ENCODE measurements at places on chromosomes 5 and 9.
A peak's percentile ranks its signal among the peaks of the same experiment; 100 is the strongest.

DNA sequence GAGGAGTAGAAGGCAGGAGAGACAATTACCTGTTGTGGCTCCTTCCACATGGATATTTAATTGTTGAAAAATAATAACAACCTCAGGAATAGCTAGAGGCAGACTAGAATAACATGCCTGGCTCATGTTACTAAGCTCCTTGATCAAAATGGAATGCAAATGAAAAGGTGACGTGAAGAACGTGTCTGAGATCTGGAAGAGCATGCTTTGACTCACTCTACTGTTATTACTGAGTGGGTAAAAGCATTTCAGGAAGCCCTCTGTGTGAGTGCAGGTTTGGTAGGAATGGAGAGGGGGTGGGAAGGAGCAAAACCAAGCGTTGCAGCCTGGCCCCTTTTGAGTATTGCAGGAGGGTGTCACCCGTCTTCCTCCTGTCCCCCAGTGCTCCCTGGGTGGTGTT is 84.8 kb downstream of the EQTN start:
- DNase-seq = no peak

DNA sequence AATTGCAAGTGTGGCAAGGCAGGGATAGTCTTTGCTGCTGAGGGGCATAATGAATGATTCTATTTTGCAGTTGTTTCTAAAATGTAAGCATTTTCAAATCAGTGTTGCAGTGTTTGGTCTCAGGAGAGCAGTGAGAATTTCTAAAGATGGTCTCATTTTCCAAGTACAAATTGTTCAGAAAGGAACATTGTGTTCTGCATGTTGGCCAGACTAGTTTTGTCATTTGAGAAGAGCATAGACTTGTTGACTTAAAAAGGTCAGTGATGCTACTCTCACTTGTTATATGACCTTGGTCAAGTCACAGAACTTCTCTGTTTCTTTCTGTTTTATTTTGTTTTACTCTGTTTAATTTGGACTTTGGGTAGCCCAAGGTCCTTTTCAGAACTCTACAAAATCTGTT is 344.6 kb downstream of the OSTF1 start:
- DNase-seq = no peak

DNA sequence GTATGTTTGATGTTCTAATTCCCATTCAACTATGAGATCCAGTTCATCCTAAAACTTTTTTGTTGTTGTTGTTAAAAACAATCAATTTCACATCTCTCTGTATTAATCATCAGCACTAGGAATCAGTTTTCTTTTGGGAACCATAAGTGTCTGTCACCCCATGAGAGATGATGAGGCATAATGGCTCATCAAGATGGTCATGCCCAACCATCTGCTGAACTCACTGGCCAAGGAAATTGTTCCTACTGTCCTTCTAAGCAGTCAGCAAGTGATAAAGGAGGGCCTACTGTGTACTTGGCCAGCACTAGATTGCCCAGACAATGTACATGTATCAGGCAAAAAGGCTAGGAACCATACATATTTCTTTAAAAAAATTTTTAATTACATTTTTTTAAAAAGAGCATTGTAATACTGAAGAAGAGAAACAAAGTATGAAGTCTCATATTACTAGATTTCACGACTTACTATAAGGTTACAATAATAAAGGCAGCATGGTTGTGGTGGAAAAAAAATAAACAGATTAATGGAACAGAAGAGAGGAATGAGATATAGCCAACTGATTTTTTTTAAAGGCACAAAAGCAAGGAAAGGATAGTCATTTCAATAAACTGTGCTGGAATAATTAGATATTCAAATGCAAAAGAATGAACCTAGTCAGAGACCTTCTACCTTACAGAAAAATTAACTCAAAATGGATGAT is 458.3 kb downstream of the SPOCK1 start:
- DNase-seq = no peak

DNA sequence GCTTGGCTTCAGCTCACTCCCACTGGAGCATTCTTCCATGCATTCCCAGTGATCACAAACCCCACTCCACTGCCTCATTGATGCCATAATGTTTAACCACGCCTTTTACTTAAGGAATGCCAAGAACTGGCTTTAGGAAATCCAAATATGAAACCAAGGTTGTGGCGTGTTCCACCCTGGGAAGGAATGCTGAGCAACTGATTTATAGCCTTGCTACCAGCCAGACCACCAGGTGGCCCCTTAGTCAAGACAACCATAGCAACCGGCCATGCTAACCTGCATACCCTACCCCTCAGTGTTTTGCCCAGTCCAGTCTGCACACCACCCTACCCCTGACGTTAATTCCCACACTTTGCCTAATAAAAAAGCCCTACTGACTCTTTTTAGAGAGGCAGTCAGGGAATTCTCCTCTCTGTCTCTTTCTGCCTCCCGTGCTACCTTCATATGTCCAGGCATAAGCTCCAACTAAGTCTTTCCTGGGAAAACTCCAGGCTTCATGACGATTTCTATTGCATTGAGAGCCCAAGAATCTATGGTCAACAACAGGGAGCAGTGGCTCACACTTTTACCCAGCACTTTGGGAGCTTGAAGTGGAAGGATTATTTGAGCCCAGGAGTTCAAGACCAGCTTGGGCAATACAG is 27.0 kb upstream of the PRRC2B start:
- peak; percentile 11 for DNase-seq

Data from CD4-positive, alpha-beta T cell treated with Interleukin-10 for 1 hour (primary cell).